ENCODE measurements at places on chromosomes 5 and 9. TPM values are rescaled to one million over a fixed set of nuclear protein-coding genes. Genes with fewer than 3 reads are reported as not detected.
A peak's percentile ranks its signal among the peaks of the same experiment; 100 is the strongest.

- peaks cover 5% of the 10 kb centered on the region for H3K27me3 ChIP-seq
- DNase-seq: peak; percentile 39
- H3K4me1 ChIP-seq: peaks cover 14% of the 10 kb centered on the region
- H3K36me3 ChIP-seq: no peaks in the 10 kb centered on the region
Observed at GRCh38 chr5:139985733-139986132, 57.4 kb downstream of the NRG2 start.

DNA sequence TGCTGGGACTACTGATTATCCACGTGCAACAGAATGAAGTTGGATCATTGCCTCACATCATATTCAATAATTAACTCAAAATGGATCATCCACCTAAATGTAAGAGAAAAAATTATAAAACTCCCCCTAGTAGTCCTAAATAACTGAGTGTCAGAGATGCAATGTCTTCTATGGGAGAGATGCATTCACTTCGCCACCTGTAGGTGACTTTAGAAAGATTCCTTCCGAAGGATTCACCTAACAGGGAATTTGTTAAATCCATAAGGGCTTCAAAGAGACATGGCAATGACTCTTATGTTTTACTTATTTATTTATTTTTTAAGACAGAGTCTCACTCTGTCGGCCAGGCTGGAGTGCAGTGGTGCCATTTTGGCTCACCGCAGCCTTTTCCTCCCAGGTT, 526.0 kb downstream of the MTRR start:
- no peak overlapping the region for H3K27ac ChIP-seq
- no peak for DNase-seq
- no peaks in the 10 kb centered on the region for H3K4me1 ChIP-seq
- no peaks in the 10 kb centered on the region for H3K27me3 ChIP-seq

DNA sequence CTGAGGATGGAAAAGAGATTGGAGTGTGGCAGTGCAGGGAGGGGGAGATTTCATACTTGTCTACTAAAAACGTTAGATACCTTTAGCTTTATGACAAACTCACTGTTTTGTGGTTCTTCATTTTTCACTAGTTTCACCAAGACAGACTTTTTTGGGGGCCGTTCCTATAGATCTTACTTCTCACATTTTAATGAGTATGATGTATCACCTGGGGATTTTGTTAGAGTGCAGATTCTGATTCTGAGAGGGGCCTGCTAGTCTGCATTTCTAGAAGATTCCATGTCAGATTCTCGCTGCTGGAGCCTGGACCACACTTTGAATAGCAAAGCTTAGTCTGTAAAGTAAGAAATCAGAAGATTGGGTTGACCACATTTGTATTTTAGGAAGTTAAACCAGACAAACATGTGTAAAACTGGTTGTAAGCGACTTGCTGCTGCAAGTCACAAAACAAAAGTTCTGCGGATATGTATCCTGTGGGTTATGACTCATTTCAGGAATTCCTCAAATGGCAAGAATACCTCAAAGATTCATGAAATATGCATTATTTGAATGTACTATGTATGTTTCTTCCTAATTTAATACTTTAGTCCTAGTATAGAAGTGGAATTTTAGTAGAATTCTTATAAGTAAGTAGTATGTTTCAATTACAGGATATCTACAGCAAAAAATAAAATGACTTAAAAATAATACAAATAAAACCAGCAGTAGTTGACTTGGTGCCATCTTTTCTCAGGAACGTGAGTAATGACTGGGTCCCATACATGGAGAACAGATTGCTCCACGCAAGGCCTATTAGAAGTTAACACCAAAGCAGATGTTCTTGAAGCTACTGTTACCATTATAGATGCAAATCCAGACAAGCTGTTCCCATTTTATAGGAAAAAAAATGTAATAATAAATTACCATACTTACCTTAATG, 27.8 kb downstream of the NFIL3 start:
- DNase-seq: peak; percentile 66
- H3K27me3 ChIP-seq: peaks cover 3% of the 10 kb centered on the region
- no peaks in the 10 kb centered on the region for H3K36me3 ChIP-seq
- H3K27ac ChIP-seq: peak overlapping the region; percentile 40

- DNase-seq: no peak
- no peak overlapping the region for H3K27ac ChIP-seq
- H3K4me3 ChIP-seq: no peak overlapping the region
- no peaks in the 10 kb centered on the region for H3K27me3 ChIP-seq
- H3K36me3 ChIP-seq: no peaks in the 10 kb centered on the region
Observed at GRCh38 chr5:98341038-98342032, 432.1 kb upstream of the RGMB start.

DNA sequence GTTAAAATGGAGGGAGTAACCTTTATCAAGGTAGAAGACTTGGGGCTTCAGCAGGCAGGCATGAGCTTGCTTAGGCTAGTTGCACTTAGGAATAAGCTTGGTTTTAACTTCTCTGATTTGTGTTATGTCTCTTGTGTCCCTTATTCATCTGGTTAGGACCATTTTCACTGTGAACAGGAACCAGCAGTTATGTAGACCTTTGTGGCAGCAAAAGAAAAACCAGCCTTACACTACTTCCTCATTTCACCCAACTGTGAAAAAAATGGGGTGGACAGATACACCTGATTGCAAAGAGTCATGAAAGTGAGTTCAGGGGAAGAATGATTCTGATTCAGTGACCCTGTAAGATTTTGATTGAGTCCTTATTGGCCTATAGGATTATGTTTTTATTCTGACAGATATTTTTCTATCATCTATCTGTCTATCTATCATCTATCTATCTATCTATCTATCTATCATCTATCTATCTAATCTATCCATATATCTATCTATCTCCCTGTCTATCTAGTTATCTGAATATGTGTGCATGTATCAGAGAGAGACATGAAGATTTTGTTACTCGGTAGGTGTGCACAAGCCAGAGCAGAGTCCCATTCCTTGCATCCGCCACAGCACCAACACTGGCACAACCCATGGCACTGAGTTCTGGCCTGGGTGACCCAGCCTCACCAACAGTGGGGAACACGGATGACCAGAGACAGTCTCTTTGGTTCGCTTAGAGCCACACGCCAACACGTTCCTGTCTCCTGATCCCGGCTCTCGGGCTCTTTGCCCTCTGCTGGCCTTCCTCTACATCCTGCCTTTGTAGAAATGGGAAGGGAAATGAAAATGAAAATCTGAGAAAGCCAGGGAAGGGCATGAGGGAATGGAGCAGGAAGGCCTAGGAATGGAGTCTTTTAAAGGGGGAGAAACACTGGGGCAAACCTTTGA, 1.3 kb upstream of the ZNF366 start:
- H3K4me3 ChIP-seq: no peak overlapping the region
- DNase-seq: no peak
- no peaks in the 10 kb centered on the region for H3K36me3 ChIP-seq
- peaks cover 61% of the 10 kb centered on the region for H3K4me1 ChIP-seq

DNA sequence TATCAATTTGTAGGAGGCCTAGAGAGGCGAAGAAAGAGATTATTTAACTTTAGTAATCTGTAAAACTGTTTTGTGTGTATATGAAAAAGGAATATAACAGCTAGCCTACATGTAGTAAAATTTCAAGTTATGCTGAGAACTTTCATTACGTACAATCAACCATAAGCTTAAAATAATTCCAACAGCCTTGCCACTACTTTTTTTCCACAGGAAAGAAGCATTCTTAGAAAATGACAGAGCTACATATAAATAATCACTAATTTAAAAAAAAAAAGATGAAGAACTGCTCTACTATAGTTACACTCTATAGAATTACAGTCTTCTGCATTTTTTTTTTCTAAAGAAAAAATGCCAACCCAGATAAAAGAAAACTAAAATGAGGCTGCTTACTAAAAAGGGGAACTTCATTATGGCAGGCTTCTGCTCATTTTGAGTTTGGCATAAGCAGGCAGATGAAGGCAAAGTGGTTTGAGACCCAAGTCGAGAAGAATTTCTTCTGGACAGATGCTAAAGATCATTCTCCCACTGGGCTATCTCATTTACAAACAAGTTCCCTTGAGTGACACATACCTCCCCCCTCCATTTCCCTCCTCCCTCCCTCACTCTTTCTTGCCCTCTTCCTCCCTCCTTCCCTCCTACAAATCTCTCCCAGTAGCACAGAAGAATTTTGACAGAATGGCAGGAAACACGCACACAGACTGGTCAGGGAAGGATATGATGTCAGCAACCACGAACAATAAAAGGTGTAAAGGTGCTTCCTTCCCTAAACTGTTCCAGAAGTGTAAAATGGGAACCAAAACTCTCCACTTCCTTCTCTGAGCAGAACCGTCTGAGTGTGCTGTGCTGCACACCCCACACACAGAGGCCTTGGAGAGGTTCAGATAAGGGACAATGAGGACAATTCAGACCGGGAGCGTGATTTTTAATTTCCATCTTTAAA, 56.1 kb downstream of the MEF2C start:
- peaks cover 64% of the 10 kb centered on the region for H3K4me1 ChIP-seq
- H3K36me3 ChIP-seq: no peaks in the 10 kb centered on the region
- DNase-seq: peak; percentile 99
- H3K27ac ChIP-seq: peak overlapping the region; percentile 94
- no peaks in the 10 kb centered on the region for H3K27me3 ChIP-seq
- peak overlapping the region; percentile 37 for H3K4me3 ChIP-seq

DNA sequence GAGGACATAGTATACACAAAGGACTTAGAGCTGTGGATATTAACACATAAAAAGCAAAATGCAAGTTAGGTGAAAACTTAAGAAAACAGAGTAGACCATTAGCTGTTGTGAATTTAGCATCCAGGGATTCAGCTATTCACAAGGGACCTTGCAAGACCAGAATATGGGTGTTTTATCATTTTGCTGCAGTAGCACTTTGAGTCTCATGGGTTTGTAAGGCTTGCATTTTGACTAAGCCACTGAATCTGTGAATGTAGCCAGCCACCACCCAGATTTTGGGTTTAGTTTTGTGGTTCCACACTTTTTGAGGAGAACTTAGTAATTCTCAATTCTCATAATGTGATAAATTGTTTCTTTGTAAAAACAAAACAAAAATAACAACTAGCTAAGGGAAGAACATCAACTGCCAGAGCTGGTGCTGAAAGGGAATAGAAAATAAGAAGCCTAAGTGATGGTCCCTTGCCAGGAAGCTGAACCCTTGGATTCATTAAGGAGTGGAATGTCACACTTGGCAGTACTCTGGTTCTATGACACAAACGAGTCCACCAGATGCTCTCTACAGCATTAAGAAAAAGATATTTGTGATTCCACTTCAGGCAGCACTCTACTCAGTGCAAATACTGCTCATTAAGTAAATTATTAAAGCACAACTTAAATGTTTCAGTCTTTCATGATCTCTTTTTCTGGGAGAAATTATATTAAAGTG, 557.4 kb upstream of the ZNF462 start:
- H3K36me3 ChIP-seq: no peaks in the 10 kb centered on the region
- H3K4me3 ChIP-seq: no peak overlapping the region
- no peaks in the 10 kb centered on the region for H3K4me1 ChIP-seq
- no peak for DNase-seq

DNA sequence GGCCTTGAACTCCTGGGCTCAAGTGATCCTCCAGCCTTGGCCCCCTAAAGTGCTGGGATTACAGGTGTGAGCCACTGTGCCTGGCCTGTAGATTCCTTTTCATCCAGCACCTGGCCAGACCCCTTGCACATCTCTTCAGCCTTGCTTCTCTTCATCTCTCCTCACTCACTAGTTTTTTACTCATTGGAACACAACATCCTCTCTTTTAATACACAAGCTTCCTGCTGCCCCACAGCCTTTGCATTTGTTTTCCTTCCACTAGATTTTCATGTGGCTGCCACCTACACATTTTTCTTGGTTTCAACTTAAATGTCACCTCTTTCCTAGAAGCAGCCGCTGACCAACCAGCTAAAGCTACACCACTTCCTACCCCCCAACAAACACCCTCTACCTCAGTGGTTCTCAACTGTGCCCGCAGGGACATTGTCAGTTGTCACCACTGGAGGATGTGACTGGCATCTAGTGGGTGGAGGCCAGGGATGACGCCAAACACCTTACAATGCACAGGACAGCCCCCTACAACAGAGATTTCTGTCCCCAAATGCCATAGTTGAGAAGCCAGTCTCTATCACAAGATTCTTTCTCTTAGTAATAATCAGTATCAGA, 33.7 kb downstream of the HAVCR1 start:
- no peaks in the 10 kb centered on the region for H3K36me3 ChIP-seq
- no peak overlapping the region for H3K27ac ChIP-seq
- no peaks in the 10 kb centered on the region for H3K4me1 ChIP-seq
- DNase-seq: no peak

DNA sequence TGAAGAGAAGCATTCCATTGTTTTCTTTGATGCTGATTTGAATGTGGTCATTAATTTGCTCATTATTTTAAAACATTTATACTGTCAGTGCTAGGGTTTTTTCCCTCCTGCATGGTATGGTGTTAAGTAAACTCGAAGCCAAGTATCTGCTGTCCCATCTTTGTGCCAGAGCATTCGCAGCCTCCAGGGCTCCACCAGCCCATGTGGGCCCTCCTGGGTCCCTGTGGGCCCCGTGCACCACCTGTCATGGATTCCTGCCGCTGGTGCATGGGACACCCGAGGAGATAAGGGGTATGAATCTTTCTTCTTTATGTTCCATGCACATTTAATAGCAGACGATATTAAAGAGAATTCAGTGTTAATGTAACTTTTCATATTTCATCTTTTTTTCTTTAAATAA, 95.1 kb downstream of the TRIO start:
- H3K27ac ChIP-seq: no peak overlapping the region
- no peaks in the 10 kb centered on the region for H3K36me3 ChIP-seq

The CXXC5 gene
- total RNA-seq: 2.7 TPM

The INSL6 gene
- not detected for total RNA-seq

All from endothelial cell of umbilical vein (primary cell).